ENCODE measurements at places on chromosomes 13 and 19.

DNA sequence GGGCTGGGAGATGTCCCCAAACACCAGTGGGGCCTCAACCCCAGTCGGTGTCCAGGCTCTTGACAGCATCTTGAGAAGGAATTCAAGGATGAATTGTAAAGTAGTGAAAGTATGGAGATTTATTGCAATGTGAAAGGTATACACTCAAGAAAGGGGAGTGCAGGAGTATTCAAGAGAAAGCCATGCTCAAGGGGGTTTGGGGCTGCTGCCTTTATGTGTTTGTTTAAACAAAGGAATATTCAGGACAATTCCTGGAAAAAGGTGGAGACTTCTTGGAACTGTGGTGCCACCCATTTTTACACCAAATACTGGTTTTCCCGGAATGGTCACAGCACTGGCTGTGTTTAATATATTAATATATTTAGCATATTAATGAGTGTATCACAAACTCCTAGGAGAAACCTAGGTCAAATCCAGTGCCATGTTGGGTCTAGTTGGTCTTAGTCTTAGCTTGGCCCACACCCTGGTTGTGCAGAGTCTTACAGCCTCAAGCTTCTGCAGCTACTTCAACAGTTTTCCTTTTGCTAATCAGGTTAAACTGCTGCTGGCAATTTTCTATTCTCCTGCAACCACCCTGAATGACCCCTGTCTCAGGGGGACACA is 138.5 kb upstream of the TMTC4 start:
- DNase-seq: no peak

DNA sequence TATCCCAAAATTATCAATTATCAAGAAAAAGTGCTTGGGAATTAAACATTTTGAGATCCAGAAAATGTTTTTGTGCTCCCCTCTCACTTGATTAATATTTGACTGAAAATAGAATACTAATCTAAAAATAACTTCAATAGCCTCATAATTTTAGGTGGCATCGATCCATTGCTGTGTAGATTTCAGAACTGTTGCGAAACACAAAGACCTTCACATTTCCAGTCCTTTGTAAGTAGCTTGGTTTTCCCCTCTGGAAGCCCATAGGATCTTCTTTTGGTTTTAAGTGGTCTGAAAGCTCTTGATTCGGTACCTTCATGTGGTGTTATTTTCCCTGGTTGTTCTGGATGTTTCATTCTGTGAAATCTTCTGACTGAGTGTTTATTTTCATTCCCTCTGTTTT is 176.5 kb downstream of the NUFIP1 start:
- DNase-seq: no peak

- DNase-seq: no peak
Observed at GRCh38 chr19:23098988-23099387, 17.8 kb upstream of the ZNF730 start.

- peak; percentile 26 for DNase-seq
Observed at GRCh38 chr19:10701955-10702525, 801 bp downstream of the QTRT1 start.

- DNase-seq: no peak
Observed at GRCh38 chr13:80975903-80976302, 635.0 kb upstream of the SPRY2 start.

GRCh38 chr19:2274931-2275535 is 6.9 kb downstream of the PEAK3 start:
- peak; percentile 77 for DNase-seq

- DNase-seq: peak; percentile 97
Observed at GRCh38 chr19:55209693-55210472, 582 bp upstream of the PTPRH start.

DNA sequence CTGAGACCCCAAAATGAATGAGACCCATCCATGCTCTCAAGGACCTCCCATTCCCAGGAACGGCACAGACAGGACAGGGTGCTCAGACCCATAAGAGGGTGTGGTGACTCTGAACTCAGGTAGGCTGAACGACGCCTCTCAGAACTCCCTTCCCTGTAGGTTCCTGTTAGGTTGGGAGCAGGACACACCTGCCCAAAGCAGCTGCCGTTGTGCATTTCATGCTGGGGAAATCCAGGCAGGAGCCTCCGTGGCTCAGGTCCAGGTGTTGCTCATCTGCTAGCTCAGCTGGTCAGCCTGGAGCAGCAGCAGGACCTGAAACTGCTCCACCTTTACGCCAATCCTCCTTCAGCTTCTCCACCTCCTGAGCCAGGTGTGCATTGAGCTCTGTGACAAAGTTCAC is 19.1 kb upstream of the TEX101 start:
- no peak for DNase-seq

DNA sequence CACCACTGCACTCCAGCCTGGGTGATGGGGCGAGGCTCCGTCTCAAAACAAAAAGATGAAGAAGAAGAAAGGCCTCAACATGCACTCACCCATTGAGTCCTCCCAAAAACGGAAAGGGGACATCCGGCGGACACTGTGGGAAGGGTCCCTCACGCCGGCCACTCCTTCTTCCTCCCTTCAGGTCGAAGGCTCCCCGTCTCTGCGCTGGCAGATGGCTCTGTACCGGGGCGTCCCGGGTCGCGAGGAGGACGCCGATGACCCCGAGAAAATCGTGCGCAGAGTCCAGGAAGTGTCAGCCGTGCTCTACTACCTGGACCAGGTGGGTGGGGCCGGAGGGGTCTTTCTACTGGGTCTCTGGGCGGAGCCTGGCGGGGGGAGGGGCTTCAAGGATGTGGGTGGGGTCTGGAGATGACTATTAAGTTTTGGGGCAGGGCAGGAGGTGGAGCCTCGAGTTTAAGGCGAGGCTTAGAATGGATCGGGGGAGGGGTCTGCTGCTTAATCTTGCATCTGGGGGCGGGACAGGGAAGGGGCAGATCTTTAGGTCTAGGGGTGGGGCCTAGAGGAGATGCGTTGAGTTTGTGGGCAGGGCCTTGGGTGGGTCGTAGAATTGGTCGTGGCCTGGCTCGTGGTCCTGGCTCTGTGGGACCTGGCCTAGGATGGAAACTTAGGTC is 90.2 kb downstream of the MAP4K1 start:
- DNase-seq: no peak

GRCh38 chr13:37701306-37701705 is 102.7 kb upstream of the POSTN start:
- peak; percentile 89 for DNase-seq

DNA sequence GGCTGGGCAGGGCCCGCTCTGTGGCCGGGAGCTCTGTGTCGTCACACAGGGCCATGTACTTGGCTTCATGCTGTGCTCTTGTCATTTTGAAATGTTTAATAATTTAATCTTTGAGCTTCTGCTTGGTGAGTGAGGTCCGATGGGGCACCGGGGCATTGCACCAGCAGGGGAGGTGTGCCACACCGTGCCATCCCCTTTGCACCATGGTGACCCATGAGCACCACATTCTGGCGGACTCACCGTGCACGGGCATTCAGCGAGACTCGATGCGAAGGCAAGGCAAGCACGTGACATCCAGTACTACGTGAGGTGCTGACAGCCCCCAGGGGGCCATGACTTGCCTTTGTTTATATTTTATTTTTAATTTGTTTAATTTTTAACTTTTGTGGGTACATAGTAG is 204.3 kb downstream of the URI1 start:
- DNase-seq: no peak

DNA sequence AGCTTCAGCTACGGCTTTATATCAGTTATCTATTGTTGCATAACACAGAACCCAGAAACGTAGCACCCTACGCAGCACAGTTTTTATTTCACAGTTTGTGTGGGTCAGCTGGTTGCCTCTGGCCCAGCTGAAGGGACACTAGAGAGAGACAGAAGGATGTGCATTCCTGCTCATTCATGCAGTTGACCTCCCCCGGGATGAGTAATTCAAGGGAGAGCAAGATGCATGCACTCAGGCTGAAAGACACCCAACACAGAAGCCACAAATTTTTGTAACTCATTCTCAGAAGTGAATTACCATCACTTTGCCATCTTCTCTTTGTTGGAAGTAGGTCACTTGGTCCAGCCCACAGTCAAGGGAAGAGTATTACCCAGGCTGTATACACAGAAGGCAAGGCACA is 89.5 kb downstream of the EFNB2 start:
- peak; percentile 81 for DNase-seq

DNA sequence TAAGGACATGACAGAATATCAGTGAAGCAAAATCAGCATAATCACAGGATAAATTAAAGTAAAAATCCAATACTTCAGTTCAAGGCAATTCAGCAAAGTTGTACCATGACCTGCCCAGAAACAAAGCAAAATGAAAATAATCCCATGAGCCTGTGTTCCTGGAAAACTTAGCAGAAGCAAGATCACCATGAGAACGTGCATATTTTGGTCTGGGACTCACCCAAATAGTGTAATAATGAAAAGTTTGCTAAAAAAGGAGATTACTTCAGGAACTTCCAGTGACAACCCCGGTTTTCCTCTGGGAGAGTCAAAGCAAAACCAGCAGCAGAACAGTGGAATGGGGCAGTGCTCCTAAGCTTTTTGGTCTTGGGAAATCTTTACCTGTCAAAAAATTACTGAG is 14.9 kb upstream of the RPL21 start:
- no peak for DNase-seq

GRCh38 chr13:97810152-97810551 is 143.3 kb upstream of the IPO5 start:
- peak; percentile 5 for DNase-seq

DNA sequence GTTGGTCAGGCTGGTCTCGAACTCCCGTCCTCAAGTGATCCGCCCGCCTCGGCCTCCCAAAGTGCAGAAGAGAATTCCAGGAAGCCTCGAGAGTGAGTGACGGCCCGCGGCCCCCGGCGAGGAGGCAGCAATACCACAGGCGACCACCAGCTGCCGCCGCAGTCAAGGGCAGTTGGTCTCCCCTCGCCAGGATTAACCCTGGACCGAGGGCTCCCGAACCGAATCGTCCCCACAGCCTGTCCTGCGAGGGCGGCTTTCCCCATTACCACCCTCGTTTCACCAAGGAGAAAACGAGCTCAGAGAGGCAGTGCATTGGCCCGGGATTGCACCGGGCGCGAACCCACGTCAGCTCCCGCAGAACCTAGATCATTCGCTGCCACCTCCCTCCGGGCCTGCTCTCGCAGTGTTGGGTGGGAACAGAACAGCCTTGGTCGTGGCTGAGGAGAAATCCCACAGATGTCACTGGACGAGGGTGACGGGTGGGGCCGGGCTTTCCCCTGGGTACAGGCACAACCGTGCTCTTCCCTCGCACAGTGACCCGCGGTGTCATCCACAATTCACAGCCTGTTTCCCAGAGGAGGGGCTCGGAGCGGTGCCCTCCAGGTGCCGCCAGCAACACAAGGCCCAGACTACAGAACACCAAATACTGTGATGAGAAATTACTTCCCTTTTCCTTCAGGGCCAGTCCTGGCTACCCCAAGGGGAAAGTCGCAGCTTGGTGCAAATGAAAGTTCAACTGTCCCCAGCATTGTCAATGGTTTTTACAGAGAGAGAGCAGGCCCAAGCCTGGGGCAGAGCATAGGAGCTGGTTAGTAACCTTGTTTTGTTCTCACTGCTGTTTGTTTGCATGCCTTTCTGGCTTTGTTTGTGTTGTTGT is 24.8 kb downstream of the C2CD4C start:
- DNase-seq: no peak

- DNase-seq: peak; percentile 73
Observed at GRCh38 chr19:55437410-55437809, 5.7 kb downstream of the SHISA7 start.

DNA sequence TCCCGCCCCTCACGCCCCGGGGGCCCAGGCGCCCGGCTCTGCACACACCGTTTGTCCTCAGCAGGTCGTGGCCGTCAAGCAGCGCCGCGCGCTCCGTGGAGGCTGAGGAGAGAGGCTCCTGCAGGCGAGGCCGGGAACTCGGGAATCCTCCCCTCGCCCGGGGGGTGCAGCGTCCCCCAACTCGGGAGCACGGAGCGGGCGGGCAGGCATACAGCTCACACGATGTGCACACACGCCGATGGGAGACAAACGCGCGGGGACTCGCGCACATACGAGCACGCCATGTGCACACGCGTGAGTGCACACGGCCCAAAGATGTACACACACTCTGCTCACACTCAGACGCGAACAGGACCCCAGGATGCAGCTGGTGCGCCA is 703 bp downstream of the CLEC4G start:
- no peak for DNase-seq

- DNase-seq: peak; percentile 1
Observed at GRCh38 chr13:96821381-96821780, 172.9 kb downstream of the OXGR1 start.

- no peak for DNase-seq
Observed at GRCh38 chr19:8403098-8403819, 9.8 kb upstream of the MARCHF2 start.

- no peak for DNase-seq
Observed at GRCh38 chr13:99270518-99270917, 12.3 kb upstream of the GPR18 start.

DNA sequence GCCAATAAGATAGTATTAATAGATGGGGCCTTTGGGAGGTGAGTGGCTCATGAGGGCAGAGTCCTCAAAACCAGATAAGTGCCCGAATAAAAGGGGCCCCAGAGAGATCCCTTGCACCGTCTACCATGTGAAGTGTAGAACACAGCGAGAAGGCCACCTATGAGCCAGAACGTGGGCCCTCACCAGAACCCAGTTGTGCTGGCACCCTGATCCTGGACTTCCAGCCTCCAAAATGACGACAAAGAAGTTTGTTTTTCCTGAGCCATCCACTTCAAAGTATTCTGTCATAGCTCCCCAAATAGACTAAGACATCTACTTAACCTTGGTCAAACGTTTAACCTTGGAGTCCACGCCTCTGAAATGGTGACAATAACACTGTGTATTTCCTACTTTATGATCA is 158.1 kb downstream of the EFNB2 start:
- no peak for DNase-seq

GRCh38 chr19:29260477-29261317 is 47.7 kb upstream of the UQCRFS1 start:
- DNase-seq: peak; percentile 34

GRCh38 chr13:23794267-23795161 is 94.7 kb downstream of the MIPEP start:
- peak; percentile 85 for DNase-seq

- DNase-seq: no peak
Observed at GRCh38 chr19:29088761-29089160, 124.2 kb downstream of the UQCRFS1 start.

DNA sequence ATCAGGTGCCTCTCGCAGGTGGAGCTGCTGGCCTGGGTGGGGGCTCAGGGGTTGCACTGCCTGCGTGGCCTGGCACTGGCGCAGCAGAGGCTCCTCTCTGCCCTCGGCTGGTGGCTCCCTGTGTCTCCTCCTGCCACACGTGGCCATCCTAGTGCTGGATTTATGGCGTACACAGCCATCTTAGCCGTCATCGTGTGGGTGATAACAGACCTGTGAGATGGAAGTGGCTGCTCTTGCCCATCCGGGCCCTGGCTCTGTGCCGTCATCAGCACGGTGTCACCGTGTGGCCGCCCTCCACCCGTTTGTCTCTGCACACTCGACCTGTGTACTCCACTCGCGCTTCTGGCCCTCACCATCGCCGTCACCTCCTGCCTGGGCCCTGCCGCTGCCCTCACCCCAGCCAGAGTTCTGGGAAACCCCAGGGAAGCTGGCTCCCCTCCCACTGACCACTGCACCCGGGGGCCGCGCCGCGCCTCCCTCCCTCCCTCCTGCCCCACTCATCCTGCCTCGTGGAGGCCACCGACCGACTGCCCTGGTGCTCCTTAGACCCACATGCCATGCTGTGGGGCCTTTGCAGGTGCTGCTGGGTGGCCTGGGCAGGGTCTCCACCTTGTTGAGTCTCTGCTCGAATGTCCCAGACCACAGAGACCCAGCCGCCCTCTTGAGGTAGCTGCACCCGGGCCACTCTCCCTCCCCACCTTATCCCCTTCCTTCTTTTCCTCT is 29.5 kb downstream of the TMEM255B start:
- DNase-seq: no peak

- DNase-seq: no peak
Observed at GRCh38 chr13:102443249-102443648, 41.4 kb upstream of the FGF14 start.

All from EH (cell line).